ENCODE measurements at places on chromosomes 13 and 19.

DNA sequence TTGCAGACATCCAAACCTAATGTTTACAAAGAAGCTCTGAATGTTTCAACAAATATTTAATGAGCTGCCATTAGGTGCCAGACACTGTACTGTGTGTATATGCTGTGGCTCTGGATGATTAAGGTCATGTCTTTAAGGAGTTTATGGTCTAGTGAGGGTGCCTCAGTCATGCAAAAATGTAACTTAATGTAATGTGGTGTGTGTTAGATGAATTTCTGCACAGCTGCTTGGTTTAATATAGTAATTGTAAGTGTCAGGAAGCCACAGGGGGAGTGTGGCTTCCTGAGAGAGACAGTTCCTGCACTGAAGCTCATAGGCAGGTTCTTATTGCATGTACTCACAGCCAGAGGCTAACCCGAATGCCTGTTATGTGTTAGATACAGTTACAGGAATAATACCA, 43.3 kb downstream of the SPATA13 start:
- DNase-seq, result no peak

- no peak for DNase-seq
These were observed 280.5 kb upstream of the TSHZ3 start for GRCh38 chr19:31629579-31630363.

GRCh38 chr19:49591731-49592485, 926 bp downstream of the PRR12 start:
- no peak for DNase-seq

GRCh38 chr13:79171141-79172061, 234.7 kb downstream of the RBM26 start:
- no peak for DNase-seq

GRCh38 chr13:91157273-91158016, 190.0 kb upstream of the MIR17HG start:
- DNase-seq, result no peak

- peak; percentile 31 for DNase-seq
These were observed at the start of gene TMEM38A for GRCh38 chr19:16660763-16661479. TMEM38A (plus strand) TSS chr19:16661139; CDS start chr19:16661218, 79 bp downstream.

DNA sequence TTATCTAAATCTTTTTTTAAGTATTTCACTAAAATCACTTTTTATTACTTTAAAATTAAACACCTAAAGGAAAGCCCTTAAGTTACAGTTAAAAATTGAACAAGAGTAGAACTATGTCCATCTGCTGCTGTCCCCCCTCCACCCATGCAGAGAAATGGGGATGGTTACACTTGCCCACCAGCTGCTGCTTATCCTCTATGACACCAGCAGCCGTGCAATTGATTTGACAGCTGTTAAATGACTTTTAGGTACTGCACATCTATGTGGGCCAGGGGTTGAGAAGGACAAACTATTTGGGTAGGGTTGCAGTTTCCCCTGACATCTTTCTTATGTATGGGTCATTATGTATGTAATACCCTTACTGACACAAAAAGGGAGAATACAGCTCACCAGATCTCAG, 77.2 kb downstream of the TBC1D4 start:
- no peak for DNase-seq

DNA sequence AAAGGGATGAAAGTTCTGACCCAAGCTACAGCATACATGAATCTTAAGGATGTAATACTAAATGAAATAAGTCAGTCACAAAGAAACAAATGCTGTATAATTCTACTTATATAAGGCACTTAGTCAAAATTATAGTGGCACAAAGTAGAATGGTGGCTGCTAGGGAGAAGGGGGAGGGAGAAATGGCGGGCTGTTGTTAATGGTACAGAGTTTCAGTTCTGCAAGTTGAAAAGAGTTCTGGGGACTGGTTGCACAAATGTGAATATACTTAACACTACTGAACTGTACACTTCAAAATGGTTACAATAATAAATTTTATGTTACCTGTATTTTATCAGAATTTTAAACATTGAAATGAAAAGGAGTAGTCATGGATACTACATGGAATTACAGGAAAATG, 48.9 kb upstream of the CLDN10 start:
- DNase-seq, result no peak

DNA sequence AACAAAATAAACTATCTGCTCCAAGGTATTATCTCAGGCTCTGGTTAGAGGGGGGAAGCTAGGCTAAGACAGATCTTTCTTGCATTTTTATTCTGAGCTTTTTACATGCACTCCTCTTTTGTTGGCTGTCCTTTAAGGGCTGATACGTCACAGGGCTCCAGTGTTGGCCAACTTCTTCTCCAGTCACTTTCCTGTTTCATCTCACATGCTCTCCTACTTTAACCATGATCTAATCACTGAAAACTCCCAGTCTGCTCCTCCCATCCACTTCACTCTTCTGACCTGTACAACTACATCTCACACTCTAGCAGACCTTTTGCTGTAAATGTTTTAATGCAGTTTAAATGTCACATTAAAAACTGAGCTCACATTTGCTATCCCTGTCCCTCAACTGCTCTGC, 510.0 kb upstream of the KLF12 start:
- peak; percentile 46 for DNase-seq

DNA sequence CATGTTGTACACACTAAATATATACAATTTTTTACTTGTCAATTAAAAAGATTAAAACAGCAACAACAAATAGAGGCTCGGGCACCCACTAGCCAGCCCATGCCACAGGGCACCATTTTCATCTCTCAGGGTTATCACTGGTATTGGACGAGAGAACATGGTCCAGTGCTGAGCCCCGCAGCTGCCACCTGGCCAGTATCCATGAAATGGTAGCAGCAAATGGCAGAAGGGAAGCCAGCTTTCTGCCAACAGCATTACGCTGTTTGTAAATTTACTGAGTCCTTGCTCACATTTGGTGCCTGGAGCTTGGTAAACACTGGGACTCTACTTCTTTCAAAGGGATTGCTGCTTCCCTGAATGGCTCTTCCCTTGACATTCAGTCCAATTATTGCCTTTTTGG, 87.9 kb upstream of the WASF3 start:
- DNase-seq, result no peak

DNA sequence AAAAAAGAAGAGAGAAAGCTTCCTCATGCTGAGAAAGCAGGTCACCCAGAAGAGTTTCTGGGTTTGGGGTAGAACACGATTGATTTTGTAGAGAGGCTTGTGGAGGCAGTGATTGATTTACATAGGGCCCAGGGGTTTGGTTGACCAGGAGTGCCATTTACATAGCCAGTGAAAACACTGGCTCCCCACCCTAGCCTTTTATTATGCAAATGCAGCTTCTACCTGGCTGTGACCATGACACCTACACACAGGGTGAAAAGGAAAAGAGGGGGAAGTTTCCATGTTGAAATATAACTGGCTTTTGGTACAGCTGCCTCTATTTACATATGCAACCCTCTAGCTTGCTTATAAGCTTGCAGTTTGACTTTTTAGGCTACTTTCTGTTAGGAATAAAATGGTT, 62.0 kb downstream of the ZNF100 start:
- DNase-seq, result no peak

- no peak for DNase-seq
These were observed 39.4 kb downstream of the ZNF136 start for GRCh38 chr19:12202250-12202649.

DNA sequence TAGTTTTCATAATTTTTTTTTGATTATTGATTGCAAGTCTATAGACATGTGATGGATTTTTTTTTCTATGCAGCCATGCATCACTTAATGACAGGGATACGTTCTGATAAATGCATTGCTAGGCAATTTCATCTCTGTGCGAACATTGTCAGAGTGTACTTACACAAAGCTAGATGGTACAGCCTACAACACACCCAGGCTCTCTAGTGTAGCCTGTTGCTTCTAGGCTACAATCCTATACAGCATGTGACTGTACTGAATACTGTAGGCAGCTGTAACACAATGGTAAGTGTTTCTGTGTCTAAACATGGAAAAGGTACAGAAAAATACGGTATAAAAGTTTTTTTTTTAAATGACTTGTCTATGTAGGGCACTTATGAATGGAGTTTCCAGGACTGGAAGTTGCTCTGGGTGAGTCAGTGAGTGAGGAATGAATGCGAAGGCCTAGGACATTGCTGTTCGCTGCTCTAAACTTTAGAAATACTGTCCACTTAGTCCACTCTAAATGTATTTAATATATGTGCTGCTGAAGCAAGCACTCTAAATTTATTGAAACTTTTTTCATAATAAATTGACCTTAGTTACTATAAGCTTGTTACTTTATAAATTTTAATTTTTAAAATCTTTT, 20.3 kb downstream of the SPATA13 start:
- DNase-seq, result no peak

GRCh38 chr19:1871630-1872029, 8.3 kb upstream of the KLF16 start:
- DNase-seq, result no peak

GRCh38 chr19:32476032-32476350, 70.4 kb downstream of the DPY19L3 start:
- no peak for DNase-seq

- DNase-seq, result no peak
These were observed 157.7 kb downstream of the KDM4B start for GRCh38 chr19:5126498-5127223.

DNA sequence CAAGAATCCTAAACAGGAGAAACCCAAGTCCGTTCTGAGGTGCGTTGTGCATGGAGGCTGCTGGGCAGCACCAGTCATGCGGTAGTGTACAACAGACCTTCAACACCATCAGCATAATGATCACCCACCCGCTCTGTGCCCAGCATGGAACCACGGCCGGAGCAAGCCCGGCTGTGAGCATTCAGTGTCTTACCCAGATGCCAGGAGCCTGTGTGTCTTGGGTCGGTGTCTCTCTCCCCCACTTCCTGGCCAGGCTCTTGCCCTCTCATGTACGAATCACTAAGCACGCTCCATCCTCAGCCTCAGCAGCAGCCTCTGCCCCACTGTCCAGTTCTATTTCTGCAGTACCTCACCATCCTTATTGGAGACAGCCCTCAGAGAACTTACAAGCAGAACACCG, 231.6 kb upstream of the IRS2 start:
- DNase-seq, result no peak

- peak; percentile 10 for DNase-seq
These were observed at the start of gene SIGLEC12 for GRCh38 chr19:51501594-51502263. SIGLEC12 (minus strand) TSS chr19:51501800; CDS start chr19:51501733, 67 bp downstream.

DNA sequence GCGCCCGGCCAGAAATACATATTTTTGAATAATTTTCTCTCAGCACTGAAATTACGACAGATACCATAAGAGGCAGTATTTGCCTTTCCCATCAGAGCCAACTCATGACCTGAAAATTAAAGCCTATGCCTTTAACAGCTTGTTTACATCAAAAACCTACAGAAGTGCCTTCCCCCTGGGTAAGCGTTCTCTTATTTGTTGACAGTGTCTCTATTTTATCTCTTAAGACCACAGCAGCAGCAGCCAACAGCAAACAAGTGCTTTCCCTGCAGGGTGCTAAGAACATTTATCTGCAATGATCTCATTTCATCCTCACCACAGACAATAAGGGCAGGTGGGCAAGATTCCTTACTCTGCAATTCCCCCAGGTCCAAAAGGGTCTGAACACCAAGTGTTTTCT, 6.0 kb downstream of the AKAP8L start:
- DNase-seq, result no peak

DNA sequence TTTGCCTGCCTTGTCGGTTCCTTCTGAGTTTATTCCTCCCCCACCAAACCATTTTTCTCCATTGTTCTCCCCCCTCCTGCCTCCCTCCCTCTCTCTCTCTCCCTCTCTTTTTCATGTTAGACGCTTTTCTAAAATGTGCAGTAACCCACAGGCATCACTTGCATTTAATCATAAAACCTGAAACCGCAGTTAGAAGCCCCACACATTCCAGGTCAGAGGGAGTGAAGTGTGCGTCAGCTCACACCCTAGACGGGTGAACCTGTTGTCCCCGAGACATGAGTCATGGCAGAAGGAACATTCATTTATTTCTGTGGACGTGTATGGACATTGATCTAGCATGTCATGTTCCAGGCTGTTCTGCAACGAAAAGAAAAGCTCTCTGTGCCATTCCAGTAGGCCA, 19.9 kb downstream of the ONECUT3 start:
- DNase-seq, result no peak

DNA sequence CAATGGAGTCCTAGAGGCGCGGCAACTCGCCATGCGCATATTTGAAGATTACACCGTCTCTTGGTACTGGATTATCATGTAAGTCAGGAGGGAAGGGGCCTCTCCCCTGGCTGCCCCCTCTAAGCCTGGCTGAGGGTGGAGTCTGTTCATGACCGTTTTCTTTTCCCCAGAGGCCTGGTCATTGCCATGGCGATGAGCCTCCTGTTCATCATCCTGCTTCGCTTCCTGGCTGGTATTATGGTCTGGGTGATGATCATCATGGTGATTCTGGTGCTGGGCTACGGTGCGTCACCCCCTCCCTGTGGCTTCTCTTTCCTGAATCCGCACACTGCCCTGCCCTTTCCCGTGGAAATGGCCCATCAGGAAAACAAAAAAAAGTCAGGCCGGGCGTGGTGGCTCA, 6.5 kb downstream of the SLC44A2 start:
- DNase-seq, result no peak

DNA sequence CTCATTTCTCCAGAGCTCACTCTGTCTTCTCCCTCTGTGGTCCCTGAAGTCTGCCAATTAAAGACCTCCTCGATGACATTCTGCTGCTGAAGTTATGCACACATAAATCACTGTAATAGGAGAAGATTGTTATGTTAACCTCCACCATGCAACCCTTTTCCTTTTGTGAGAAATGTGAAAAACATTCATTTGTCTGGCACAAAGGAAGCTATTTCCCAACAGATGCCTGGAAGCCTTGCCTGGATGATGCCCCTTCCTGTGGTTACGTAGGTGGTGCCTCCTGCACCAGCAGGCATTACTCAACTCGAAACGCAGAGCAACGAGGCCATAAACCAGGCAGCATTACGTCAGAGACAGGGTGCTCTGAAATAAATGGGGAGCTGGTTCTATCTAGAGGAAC, 327.4 kb upstream of the ZNF507 start:
- no peak for DNase-seq

DNA sequence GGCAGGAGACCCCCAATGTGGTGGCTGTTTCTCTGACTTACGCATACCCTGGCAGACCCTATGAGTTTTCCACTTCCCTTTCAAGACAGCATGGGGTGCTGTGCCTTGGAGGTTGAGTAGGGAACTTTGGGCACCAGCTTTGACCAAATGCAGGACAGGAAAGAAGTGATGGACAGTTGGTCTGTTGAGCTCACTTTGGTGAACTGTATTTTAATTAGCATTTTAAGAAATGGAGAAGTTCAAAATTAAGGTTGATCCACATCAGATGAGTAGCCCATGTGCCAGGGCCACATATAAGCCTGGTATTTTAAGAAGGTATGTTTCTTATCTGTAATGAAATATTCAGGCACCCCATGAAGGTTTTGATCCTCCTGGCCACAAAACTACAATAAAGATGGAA, 46.1 kb upstream of the RAP2A start:
- no peak for DNase-seq

All from muscle of arm (tissue), 14 donors.